ENCODE measurements at places on chromosomes 4 and X.
A peak's percentile ranks its signal among the peaks of the same experiment; 100 is the strongest.

DNA sequence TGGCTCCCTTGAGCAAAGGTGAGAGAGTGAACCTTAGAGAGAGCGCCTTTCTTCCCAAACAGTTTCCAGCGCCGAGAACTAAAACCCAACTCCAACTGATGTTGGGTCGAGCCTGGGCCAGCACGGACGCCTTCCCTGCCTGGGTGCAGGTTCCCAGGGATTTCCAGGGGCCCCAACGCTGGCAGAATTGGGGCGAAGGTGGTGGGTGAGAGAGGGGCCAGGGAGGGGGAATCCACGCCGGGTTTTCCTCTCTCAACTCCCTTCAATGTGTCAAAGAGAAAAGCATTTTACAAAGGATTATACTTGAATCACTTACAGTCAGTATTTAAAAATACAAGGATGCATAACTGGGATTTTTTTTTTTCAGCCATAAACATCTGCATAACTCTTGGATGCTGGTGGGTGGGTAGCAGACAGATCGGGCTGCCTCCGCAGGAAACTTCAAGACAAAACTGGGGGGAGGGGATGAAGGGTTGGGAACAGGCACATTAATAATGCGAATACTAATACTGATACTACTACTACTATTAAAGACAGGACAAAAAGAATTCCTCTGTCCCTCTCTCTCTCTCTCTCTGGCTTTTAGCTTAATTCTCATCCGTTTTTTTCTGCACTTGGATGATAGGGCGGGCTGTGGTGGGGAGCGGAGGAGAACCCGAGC lies 1.3 kb upstream of the ARX start:
- DNase-seq, result no peak

DNA sequence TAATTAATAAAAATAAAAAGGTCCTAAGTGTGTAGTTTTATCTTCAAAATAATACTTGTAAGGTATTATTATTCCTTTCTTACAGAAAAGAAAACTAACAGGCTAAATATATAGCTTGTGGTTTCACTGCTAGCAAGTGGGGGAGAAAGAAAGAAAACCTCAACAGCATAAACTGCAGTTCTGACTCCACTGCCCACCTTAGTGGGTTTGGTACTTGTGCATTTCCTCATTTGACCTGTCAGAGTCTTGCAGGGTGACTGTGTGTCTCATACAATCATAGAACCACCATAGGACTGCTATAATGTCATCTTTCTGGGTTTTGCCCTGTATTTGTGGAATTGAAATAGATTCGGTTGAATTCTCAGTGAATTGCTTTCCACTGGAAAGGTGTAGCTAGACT lies 94.7 kb upstream of the PUDP start:
- no peak for DNase-seq

DNA sequence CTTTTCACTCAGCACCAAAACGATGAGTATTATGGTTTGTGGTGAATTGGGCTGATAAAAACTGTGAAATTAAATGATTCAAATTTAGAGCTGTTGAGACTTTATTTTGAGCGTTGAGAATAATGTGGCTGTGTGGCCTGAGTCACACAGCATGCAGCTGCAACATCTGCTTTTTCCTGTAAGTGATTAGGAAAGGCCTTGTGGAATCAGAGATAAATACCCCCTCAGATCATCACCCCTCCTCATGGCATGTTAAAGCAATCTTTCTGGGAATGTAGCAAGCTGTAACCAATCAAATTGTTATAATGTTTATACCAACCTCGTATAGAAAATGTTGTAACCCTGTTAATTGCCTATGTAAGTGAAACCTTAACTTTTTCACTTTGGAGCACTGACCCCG lies 90.0 kb upstream of the GRPR start:
- no peak for DNase-seq

GRCh38 chrX:84893897-84894296 lies 109.8 kb upstream of the APOOL start:
- DNase-seq, result no peak

GRCh38 chr4:54433686-54434085 lies 204.6 kb downstream of the PDGFRA start:
- no peak for DNase-seq

- no peak for DNase-seq
Observed at GRCh38 chr4:17981063-17981462, 40.5 kb downstream of the LCORL start.

DNA sequence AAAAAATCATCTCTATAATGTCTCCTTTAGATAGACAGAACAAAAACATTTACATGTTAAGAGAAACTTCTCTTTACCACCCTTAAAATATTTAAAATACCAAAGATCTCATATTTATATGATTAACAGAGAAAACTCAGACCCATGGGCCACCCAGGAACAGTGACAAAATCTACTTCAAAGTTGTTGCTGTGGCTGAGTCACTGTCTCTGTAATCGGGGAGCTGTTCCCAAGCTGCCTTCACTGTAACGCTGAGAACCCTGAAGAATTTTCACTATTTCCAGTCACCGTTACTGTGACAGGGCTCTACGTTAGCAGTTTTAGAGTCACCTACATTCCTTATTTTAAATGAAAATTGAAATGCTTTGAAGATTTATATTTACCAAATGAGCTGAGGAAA lies 9.0 kb upstream of the DAPP1 start:
- DNase-seq, result no peak

GRCh38 chr4:13036841-13037240 lies 447.3 kb downstream of the RAB28 start:
- no peak for DNase-seq

- peak; percentile 33 for DNase-seq
Observed at GRCh38 chr4:185039508-185040273, 21.4 kb downstream of the HELT start.

DNA sequence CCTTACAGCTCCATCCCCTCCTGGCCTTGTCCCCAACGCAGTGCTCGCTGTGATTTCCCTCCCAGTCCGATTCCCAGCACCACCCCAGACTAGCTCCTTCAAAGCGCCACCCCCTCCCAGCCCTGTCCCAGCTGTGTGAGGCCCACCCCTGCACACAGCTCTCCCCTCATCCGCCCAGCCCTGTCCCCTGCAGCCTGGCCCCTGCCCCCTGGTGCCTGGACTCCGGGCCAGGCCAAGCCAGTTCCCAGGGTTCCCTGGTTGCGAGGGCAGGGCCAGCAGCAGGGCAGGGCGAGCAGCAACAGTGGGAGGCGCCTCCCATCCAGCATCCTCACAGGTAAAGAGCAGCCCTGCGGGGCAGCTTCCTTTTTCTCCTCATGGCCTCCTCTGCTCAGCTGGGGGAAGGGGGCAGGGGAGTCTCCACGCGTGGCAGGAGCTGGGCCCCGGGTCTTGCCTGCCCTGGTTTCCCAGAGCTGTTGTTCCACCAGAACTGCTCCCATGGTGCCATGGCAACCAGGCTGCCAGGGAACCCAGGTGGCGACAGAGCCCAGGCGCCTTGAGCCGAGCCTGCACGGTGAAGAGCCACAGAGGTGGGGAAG lies 24.8 kb downstream of the IQSEC2 start:
- no peak for DNase-seq

GRCh38 chr4:182975806-182976205 lies 58.6 kb upstream of the DCTD start:
- no peak for DNase-seq

DNA sequence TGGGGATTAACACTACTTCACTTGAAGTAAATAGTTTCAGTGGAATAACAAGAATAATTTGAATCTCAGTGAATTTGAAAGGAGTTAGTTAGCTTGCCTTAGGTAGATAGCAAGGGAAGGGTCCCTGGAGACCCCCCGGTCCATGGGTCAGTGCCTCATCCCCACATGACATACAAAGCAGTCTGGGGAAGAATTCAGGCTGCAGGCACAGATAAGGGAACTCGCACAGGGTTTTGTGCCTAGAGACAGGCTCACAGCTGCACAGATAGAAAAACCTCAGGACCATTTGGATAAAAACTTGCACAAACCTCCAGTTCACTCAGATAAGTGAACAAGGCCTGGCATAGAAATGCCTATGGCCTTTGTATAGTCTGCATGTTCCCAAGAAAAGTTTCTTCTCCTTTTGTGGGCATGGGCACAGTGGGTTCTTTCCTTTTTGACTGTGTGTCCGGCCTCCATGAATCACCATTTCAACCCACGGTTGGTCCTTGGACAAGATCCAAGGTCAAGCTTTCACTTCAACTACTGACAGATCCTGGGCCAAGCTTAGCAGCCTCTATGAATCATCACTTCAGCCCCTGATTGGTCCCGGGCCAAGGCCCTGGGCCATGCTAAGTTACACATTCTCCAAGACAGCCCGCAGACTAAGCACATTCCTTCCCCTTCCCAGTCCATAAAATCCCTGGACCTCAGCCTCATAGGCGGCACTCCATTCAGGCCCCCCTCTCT lies 108.3 kb upstream of the KLHL4 start:
- no peak for DNase-seq

- peak; percentile 51 for DNase-seq
Observed at GRCh38 chr4:13656569-13657405, 29.3 kb upstream of the BOD1L1 start.

DNA sequence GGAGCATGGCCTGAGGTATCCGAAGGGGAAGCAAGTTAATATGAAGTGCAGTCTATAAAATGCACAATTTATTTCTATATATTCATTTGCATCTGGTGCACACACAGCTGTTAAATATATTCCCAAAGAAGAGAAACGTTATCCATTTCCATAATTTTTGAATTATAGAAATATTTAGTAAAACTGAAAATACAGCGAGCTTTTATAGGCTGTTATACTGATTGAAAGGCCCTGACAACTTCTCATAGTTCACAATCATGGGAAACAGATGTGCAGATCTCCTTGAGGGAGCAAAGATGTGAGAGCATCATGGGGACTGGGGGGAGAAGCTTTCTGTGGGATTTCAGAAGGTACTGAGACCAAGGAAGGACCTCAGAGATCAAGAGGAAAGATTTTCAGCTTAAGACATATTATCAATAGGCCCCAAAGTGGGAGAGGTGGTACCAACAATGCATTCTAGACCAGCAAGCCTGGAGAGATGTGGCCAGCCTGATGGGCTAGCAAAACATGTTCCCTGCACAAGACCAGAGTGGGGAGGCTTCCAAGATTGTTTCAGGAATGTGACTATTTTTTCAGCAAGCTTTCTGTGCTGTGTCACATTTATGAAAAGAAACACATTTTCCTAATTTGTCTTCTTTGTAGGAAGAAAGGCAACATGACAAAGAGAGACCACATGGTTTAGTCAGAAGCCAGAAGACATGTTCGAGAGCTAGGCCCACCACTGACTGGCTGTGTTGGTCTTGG lies 256.0 kb upstream of the SFRP2 start:
- DNase-seq, result no peak

DNA sequence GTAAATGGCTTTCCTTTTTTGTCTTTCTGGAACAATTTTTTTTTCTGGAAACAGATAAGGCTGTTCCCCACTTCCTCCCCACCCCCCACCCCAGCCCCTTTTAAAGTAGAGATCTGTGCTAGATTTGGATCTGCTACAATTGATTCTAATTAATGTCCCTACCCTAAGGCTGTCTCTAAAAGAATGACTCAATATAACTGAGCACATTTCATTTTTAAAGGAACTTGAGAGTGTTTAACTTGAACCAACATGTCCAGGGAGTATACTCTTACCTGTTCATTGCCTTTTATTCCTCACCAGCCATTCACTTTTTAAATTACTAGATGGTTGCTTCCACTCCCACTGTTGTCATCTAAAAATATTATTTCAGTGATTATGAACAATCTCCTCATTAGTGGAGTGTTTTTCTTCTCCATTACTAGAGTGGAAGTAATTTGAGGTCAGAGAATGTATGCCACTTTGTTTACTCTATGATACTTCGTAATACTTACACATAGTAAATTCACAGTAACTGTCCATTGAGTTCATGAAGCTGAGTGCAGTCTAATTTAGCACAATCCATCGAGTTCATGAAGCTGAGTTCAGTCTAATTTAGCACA lies 14.1 kb upstream of the CNOT6L start:
- no peak for DNase-seq

DNA sequence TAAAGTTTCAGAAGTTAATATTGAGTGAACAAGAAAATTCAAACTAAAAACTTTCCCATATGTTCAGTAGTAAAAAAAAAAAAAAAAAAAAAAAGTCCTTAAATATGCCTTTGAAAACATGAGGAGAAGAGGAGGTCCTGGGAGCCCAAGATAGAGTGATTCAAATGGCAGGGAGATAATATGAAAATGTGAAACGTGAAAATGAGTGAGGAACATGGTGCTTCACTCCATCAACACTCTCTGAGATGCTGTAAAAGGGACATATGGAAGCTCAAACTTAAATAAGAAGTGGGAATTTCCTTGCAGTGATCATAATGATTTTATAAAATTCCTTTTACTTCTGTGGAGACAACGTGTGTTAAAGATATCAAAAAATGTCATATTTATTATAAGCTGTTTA lies 423.9 kb downstream of the PABPC4L start:
- DNase-seq, result no peak

DNA sequence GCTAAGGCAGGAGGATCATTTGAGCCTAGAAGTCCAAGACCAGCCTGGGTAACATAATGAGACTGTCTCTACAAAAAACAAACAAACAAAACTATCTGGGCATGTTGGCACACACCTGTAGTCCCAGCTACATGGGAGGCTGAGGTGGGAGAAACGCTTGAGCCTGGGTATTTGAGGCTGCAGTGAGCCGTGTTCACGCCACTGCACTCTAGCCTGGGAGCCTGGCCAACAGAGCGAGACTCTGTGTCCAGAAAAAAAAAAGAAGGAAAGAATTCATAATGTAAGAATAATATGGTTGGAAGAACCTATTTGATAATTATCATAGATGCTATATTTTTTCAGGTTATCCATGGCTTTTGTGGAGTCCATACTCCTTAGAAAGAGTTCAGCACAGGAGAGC lies 26.0 kb upstream of the DCHS2 start:
- no peak for DNase-seq

GRCh38 chr4:7103607-7104365 lies 35.9 kb upstream of the GRPEL1 start:
- no peak for DNase-seq

GRCh38 chrX:105650577-105650976 lies 171.8 kb upstream of the NRK start:
- DNase-seq, result no peak

- DNase-seq, result no peak
Observed at GRCh38 chr4:29336861-29337260, 1383.3 kb upstream of the PCDH7 start.

DNA sequence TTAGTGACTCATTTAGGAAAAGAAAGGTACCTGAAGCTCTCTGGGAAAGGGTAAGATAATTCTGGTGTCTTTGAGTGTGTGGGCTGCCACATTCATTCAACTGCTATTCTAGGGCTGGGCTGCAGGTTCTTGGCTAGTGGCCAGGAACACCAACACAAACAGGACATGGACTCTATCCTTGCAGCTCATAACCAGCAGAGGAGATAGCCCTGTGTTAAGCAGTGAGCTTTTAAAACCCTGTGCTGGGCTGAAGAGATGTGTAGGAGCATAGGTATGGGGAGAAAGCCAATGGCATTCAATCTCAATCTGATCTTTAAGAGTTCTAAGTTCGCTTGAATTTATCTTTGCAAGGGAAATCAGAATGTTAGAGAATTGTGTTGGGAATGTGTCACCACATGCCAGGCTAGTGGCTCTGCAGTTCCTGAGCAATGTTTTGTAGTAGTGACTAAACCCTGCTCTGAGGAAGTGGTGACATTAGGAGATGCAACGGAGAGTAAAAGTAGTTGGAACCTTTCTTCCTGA lies 39.2 kb downstream of the SGMS2 start:
- no peak for DNase-seq

Data from activated naive CD8-positive, alpha-beta T cell treated with anti-CD3 and anti-CD28 coated beads, Interleukin-2, amount 10 ng/mL, durations not matched to agents 7 days and 5 days (primary cell).